Neural crest cell (in vitro differentiated cells): ENCODE measurements at places on chromosomes 5 and 9. TPM values are rescaled to one million over a fixed set of nuclear protein-coding genes. Genes with fewer than 3 reads are reported as not detected.
A peak's percentile ranks its signal among the peaks of the same experiment; 100 is the strongest.

- peak; percentile 53 for DNase-seq
Measured at GRCh38 chr9:129252937-129253802, 75.1 kb upstream of the IER5L start.

DNA sequence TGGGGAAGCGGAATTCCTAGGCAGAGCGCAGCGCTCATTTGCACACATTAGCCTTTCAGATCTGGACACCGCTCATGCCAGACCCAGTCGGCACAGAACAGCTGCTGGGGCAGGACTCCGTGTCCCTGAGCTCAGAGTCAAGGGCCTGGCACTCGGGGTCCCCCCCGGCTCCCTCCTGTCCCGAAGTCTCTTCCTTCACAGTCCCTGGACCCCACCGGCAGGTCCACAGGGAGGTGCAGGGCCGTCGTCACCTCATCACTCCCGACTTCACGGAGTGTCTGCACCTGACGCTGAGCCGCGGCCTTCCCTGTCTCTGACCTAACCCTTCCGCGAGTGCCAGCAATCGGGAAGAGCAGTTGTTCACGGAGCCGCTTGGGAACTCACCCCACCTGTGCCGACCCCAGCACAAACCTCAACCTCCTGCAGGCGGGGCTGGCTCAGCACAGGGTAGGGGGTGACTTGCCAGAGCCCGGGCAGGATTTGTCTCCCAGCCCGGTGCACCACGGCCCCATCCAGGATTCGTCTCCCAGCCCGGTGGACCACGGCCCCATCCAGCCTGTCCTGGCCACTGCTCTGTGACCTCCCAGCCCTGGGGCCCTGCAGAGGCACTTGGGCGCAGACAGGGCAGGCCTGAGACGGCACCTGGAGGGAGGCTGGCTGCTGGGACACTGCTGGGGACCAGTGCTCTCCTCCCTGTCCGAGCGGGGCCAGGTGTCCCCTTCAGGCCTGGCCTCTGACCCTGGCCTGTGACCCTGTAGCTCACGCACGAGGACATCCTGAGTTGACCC is 9.9 kb upstream of the SLC9A3 start:
- no peak for DNase-seq

DNA sequence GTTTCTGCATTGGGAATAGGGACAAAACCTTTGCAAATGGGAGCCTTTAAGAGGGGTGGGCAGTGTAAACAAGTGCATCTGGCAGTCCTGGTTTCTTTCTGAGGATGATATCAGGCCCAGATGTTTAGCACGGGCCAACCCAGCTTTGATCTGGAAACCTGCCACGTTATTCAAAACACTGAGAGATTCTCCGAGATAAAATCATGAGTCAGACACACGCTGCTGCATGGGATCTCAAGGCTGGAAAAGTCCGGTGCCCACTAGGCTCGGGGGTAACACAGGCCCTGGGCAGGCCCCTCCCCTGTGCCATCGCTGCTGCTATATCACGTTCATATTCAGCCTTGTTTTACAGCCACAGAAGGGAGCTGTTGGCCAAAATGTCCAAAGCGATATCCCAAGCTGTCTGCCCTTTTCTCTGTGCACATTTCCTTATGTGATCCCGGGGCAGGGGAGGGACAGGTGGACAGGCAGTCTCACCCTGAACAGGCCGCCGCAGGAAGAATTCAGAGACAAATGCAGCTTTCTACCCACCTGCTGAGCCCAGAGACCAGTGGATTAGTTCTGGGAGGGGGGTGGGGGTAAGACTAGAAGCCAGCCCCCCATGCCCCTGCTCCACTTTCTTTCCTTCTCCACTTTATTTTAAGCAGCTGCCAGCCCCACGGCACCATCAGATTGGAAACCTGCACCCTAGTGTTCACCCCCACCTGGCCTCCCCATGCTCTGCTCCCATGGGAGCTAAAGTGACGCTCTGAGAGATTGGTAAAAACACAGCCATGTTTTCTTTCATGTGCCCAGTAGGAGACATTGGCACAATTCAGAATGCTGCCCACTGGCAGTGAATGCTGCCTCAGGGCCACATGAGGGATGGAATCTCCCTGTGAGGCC is 63.1 kb downstream of the TMOD1 start:
- no peak for DNase-seq

GRCh38 chr9:137270929-137271695 is 6.4 kb upstream of the TOR4A start:
- DNase-seq, result no peak

GRCh38 chr9:127614961-127615360 is 2.9 kb downstream of the STXBP1 start:
- DNase-seq, result no peak

- no peak for DNase-seq
Measured at GRCh38 chr5:160390787-160391696, 8.8 kb downstream of the FAM200C start.

FKBP15 gene
- total RNA-seq, result 19.9 and 20.2 TPM in 2 replicates

- DNase-seq, result no peak
Measured at GRCh38 chr5:146034605-146035004, 70.8 kb downstream of the PLAC8L1 start.

DNA sequence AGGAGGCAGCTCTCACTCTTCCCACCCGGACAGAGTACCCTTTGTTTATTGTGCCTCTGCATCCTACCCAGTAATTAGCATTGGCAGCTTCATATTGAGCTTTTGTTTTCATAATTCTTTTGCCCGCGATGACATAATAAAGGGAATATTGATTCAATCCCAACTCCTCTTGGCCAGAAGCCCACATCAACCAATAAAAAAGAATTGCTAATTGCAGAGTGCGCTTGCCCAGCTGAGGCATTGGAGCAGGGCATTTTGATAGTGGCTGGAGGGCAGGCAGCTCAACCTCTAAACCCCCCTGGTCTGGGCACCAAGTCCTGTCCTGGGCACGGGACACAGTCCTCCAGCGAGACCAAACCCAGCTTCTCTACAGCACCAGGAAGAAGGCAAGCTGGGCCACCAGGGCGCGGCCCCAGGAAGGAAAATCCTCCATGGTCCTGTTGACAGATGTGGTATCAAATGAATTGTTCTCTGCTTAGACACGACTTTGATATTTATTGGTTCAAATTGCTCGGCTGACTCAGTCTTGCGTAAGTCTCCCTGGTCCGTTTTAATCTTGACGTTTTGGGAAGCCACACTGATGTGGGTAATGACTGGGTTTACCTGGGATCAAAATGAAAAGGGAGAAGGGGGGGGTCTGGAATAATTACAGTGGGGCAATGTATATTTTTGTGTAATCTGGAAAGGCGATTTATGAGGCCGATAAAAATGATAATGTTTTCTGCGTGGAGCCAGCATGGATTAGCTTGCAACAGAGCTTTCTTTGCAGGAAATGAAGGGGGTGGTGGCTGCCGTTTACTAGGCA is 220.7 kb upstream of the MSX2 start:
- DNase-seq, result no peak

GRCh38 chr5:53616939-53617549 is 56.6 kb downstream of the NDUFS4 start:
- DNase-seq, result no peak

- DNase-seq, result no peak
Measured at GRCh38 chr5:53472720-53473510, 7.5 kb upstream of the FST start.

EGR1 gene
- 21.5 and 26.5 TPM in 2 replicates for total RNA-seq

DNA sequence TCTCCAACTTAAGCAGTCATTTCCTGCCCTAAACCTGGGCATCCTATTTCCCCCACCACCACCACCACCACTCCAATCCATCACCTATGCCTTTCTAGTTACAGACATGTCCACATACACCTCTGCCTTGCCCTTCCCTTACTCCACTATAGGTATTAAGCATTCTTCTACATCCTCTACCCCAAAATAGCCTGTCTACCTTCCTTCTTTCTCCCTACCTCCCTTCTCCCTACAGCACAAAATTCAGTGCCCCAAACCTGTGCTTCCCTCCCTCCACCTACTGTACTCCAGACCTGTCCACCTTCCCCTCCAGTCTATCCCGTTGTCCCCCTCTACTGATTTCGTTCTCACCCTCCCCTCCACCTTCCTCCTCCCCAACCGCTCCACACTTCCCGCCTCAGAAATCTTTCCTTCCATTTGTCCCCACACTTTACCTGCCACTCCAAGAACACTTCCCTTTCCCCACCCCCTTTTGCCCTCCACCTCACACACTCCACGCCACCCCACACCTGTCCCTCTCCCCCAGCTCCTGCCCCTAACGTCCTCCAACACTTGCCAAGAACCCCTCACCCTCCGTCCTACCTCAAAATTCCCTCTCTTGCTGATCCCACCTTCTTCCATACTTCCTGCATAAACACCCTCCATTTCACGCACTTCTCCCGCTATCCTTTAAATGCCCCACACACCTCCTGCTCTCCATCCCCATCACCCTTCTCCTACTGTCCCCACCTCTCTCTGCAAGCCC is 1.6 kb downstream of the STRBP start:
- no peak for DNase-seq

PRDM9 gene
- not detected in 2 replicates for total RNA-seq

LECT2 gene
- not detected in 2 replicates for total RNA-seq

DNA sequence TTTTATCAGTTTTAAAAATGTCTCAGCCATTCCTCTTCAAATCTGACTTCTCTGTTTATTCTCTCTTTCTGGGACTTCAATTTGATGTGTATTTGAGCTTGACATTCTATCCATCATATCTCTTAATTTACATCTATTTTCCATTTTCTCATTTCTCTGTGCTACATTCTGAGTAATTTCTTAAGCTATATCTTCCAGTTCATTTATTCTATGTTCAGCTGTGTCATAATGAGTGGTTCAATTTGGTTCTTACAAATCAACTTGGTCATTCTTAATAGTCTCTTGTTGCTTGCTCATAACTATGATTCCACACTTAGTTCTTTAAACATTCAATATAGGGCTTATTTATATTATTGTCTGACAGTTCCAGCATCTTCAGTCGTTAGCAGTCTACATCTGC is 16.9 kb downstream of the CKMT2 start:
- DNase-seq, result no peak

- no peak for DNase-seq
Measured at GRCh38 chr9:109238655-109239054, 71.6 kb upstream of the FRRS1L start.

DNA sequence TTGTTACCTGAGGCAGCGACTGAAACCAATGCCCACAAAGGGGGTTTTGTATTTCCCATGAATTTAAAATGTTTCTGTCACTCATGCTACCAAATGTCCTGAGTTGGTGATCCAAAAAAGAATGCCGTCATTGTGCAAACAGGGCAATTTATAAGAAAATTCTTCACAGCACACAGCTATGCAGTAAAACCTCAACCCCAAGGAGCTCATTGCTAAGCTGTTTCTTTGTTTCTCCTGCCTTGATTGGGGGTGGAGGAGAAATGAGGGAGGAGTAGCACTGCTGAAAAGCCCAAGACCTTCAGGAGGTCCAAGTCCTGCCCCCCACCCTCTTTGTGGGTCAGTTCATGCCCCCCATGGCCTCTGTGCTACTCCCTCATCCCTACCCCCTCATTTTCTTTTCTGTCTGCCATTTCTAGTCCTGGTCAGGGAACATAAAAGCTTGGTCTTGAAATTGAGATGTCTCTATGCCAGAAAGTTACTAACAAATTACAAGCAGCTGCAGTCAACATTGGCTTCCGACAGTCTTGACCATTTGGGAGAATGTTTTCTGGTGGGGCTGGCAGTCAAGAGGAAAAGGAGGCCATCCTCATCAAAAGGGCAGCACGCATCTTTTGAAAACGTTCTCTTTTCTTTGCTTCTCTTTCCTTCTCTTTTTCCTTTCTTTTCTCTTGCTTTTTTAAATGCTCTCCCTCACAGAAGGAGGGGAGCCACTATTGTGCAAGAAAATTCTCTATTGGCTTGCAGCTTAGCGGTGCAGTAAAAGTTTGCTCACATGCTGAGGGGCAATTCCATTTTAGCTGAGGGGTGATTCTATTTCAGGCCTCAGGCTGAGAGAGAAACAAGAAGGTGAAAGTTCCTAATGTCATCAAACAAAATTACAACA is 133.3 kb downstream of the GCNT1 start:
- no peak for DNase-seq

GRCh38 chr9:4172731-4173130 is 127.1 kb downstream of the GLIS3 start:
- DNase-seq, result no peak

- DNase-seq, result no peak
Measured at GRCh38 chr5:345404-346195, 24.1 kb downstream of the AHRR start.

GRCh38 chr9:106286249-106286648 is 576.7 kb upstream of the ZNF462 start:
- DNase-seq, result peak; percentile 30

DNA sequence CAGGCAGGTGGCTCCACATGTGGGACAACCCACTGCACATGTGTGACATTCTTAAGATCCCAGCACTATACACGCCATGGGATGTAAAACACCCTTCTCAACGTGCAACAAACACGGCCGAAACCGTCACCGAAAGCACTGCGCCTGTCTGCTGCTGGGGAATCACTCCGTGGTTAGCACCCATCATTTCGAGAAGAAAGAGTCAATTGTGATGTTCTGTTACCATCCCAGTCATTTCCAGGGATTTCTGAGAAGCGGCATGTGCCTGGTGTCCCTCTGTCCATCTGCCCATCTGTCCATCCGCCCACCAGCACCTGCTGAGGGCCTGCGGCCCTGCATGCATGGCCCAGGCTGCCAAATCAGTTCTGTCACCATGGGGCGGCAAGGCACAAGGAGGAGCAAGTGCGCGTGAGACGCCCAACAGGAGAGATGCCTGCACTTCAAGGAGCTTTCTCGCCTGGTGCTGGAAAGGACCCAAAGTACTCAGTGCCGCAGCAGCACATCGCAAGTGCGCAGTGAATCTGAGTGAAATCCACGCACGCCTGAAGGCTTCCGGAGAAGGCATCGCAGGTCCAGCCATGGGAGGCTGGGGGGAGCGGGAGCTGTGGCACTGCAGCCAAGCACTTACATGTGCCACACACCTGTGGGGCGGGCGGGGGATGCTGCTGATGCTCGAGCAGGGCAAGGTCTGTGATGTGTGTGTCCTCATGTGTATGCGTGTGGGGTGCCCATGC is 38.0 kb downstream of the VAV2 start:
- DNase-seq, result no peak

GPBP1 gene
- total RNA-seq, result 99.6 and 111 TPM in 2 replicates

DNA sequence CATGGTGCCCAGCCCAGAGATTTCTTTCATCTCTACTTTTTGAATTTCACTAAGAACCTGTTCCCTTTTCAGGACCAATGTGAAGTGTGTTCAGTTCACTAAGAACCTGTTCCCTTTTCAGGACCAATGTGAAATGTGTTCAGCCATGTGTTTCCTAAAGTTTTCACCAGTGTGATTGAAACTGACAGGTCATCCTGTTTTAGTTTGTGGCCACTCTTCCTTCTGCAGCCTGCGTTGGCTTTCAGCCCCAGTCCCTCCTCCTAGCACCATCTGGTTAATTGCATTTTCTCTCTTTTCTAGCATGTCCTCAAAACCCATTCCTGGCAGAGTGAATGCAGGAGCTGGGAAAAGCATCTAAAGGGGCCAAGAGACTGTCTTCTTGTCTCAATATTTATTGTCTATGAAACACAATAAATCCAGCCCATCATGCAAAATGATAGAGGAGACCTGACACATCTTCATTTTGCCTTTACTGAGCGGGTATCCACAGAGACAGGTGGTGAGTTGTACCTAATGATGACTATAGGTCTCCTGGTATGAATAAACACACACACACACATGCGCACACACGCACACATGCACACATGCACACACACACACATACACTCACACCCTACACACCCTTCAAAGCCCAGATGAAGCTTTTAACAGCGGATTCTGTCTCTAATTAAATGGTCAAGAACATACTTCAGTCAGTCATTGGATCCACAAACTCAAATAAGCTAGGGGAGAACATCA is 6.1 kb upstream of the PANK3 start:
- no peak for DNase-seq

BAAT gene
- total RNA-seq, result 0.16 and 0.30 TPM in 2 replicates

- DNase-seq, result no peak
Measured at GRCh38 chr9:91642771-91643170, 219.1 kb upstream of the NFIL3 start.

GRCh38 chr9:33852216-33852826 is 35.4 kb downstream of the UBE2R2 start:
- peak; percentile 9 for DNase-seq
